Cerebellar nuclear complex (tissue), 1 donor: ENCODE measurements at places on chromosomes 13 and 19.

- DNase-seq, result no peak
These were observed 97.9 kb downstream of the DLEU7 start for GRCh38 chr13:50745542-50746115.

- DNase-seq, result no peak
These were observed 45.8 kb downstream of the TNFSF13B start for GRCh38 chr13:108315273-108315672.

DNA sequence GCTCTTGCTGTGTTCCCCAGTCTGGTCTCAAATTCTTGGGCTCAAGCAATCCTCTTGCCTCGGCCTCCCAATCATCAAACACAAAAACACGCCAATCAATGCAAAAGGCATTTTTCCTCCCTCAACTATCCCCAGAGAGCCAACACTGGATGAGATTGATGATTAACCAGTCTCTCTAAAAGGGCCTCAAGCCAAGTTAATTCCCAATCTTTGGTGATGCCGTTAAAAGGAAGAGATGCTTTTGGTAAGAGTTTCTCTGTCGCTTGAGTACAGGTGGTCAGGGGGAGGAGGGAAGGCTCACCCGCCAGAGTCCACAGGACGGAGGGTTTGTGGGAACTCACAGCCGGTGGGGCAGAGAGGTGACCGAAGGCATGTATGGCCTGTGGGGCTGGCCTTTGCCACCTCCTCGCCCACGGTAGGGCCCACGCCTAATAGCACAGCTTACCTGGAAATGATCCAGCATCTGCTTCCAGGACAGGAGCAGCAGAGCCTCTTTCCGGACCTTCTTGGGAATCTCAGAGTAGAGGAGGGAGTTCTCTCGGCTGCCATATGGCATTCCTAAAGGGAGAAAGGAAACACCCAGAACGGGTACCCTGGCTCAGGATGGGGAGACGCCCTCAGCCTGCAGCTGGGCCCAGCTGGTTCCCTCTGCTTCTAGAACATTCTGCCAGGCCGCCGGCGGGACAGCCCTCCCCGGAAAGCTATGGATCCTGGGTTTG lies 18.1 kb downstream of the DPP9 start:
- no peak for DNase-seq

DNA sequence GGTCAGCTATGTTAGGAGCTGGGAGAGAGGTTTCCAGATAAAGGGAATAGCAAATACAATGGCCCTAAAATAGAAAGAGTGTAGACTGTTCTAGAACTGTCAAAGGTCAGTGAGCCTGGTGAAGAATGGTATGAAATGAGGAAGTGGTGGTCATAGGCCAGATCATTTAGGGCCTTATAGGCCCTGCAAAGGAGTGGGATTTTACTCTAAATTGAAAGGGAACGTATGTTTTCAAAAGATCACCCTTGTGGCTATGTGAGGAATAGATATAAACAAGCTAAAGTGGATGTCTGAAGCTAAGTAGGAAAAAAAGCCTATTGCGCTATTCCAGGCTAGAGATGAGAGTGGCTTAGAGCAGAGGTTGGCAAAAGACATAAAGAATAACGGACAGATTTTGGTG lies 70.7 kb upstream of the TDRD3 start:
- no peak for DNase-seq

DNA sequence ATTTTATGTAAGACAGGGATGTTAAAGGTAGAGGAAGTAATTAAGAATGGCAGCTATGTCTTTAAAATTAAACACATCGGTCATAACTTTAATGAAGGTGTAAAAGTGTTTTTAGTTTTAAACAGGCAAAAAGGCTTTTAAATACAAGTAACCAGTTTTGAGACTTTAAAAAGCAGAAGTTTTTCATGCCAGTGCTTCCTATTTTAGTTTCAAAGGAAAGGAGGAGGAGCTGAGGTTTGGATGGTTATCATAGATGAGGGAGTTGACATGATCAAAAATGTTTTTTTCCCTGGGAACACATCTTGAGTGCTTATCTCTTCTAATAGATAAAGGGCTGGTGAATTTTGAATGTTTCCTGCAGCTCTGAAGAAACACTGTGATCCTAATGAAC lies 42.9 kb downstream of the LRCH1 start:
- DNase-seq, result no peak

DNA sequence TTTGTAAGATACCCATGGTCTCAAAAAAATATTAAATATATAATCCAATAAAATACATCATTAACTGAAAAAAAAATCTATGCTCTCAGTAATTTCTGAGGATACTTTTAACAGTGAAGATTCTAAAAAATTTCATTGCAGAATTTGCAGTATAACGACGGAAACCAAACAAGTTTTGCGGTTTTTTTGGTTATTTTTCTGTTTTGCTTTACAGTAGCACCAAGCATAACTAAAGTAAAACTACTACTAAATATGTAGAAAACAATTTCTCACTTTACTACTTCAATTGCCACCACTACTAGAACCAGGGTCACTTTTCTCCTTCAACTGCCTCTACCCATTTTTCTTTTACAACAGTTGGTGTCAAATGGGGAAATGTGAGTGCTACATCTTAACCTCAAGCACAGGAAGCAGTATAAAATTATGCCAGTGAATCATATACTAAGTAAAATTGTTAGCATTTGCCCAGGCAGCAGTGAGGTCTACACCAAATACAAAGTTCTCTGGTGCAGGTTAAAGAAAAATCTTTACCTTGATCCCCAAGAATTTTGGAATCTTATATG lies 24.1 kb downstream of the MICU2 start:
- no peak for DNase-seq

- DNase-seq, result no peak
These were observed 140.0 kb downstream of the DACH1 start for GRCh38 chr13:71727042-71727441.

GRCh38 chr19:5052515-5052914 lies 83.6 kb downstream of the KDM4B start:
- no peak for DNase-seq

- DNase-seq, result no peak
These were observed 1.7 kb downstream of the TSC22D1 start for GRCh38 chr13:44574466-44574855.

- no peak for DNase-seq
These were observed 42.9 kb upstream of the F7 start for GRCh38 chr13:113062691-113063090.

- DNase-seq, result no peak
These were observed 13.9 kb downstream of the FOXO1 start for GRCh38 chr13:40652588-40652940.

- no peak for DNase-seq
These were observed 2878.3 kb upstream of the PCDH20 start for GRCh38 chr13:64293923-64294322.

DNA sequence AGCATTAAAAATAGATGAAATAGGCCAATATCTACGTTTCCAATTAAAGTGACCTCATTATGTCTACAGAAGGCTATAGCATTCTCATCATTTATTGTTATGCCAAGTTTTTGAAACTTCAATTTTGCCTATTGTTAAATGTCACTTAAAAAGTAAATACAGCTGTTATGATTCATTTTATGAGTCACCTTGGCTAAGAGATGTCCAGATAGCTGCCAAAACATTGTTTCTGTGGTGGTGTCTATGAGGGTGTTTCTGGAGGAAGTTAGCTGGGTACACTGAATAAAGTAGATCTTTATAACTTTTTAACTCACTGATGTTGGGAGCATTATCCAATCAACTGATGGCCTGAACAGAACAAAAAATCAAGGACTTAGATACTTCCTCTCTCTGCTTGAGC lies 1209.7 kb upstream of the PCDH9 start:
- no peak for DNase-seq

GRCh38 chr13:90107661-90108060 lies 1239.8 kb upstream of the MIR17HG start:
- no peak for DNase-seq

DNA sequence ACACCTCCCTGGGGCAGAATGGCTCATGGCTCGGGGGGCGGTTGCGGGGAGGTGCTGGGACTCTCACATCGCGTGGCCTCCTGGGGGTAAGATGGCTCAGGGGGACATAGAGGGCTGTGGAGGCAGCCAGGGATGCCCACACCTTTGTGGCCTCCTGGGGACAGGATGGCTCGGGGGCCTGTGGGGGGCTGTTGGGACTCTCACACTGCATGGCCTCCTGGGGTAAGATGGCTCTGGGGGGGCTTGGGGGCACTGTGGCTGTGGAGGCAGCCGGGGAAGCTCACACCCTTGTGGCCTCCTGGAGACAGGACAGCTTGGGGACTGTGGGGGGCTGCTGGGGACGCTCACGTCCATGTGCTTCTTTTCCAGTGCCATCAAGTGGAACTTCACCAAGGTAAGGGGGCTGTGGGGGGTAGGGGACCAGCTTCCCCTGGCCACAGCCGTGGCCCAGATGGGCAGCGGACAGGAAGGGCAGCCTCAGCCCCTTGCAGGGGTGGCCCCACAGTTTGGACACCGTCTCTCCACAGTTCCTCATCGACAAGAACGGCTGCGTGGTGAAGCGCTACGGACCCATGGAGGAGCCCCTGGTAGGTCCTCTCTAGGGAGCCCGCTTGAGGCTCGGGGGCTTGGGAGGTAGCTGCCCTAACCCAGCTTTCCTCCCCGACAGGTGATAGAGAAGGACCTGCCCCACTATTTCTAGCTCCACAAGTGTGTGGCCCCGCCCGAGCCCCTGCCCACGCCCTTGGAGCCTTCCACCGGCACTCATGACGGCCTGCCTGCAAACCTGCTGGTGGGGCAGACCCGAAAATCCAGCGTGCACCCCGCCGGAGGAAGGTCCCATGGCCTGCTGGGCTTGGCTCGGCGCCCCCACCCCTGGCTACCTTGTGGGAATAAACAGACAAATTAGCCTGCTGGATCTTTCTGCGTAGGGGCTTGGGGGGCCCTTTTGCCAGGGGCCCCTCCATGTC lies 2.4 kb downstream of the GPX4 start:
- DNase-seq, result no peak

DNA sequence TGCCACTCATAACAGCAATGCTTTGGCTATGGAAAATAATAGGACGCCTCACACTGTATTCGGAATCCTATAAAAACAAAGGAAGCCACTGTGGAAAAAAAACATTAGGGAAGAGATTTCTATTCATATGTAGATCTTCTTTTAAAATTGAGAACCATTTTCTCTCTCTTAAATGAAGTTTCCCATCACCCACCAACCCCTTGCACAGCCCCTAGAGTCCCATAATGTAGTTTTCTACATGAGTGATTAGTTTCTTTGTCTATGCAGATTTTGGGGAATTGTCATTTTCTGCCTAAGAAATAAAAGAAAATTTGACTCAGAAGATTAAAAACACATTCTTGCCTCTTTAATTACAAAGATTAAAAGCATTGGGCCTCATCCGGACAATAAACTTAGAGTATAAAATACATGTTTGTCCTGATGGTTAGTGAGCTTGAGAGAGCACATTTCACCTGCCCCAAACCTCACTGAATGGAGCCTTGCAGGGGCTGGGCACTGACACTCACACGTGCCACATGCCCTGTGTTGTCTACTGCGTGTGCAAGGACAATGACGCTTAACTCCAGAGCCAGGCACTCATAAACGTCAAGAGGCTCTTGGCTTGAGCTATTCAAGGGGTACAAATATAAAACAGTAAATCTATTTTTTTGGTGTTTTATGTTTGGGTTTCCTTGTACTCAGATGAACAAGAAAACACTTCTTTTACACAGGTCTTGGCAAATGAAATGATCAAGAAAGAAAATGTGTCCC lies 40.0 kb upstream of the KL start:
- no peak for DNase-seq

- DNase-seq, result no peak
These were observed 1.5 kb downstream of the SIGLEC8 start for GRCh38 chr19:51456541-51457290.

DNA sequence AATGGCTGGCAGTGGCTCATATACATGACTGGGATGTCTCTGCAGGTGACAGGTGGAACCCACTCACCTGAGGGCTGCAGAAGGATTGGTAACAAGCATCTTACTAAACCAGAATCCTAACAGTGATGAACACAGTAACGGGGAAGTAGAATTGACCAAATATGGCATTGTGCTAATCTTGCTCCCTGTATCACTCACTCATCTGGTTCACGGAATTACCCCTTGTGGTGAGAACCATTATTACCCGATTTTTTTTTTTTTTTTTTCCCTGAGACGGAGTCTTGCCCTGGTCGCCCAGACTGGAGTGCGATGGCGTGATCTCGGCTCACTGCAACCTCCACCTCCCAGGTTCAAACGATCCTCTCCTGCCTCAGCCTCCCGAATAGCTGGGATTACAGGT lies 69.5 kb downstream of the PTPRS start:
- DNase-seq, result no peak

- DNase-seq, result no peak
These were observed 24.6 kb downstream of the MPHOSPH8 start for GRCh38 chr13:19657872-19658591.

GRCh38 chr13:46166947-46167610 lies 14.9 kb downstream of the LCP1 start:
- DNase-seq, result no peak

DNA sequence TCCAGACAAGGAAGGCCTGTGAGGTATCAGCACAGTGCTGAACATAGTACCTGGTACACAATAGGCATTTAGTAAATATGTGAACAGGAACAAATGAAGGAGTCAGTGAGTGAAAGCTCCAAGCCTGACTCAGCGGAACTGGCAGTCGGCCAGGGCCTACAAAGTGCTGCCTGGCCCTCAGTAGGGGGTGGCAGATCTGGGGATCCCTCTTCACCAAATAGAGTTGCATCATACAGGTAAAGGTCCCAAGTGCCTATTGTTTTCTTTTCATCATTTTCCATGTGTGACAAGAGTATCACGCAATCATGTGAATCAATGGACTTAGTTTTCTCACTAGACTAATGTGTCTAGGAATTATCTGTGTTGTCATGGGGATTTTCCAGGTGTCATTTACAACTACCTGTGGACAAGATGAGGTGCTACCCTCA lies 9.2 kb downstream of the CYP2B6 start:
- no peak for DNase-seq

DNA sequence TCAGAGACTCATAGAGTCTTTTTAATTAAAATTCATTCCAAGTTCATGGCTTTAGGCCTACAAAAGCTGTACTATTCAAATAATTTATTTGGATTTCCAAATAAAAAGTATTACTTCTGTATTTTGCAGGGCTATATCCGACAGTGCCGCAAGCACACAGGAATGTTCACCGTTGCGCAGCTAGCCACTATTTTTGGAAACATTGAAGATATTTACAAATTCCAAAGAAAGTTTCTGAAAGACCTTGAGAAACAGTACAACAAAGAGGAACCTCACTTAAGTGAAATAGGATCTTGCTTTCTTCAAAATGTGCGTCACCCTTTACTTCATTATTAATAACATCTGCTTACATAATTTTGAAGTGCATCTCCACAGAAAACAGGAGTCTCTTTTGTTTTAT lies 20.5 kb upstream of the C1QTNF9 start:
- DNase-seq, result no peak

GRCh38 chr13:78595495-78596398 lies 7.6 kb downstream of the POU4F1 start:
- DNase-seq, result no peak
